Hair follicular keratinocyte (primary cell): ENCODE measurements at places on chromosomes 3 and 15. TPM values are rescaled to one million over a fixed set of nuclear protein-coding genes. Genes with fewer than 3 reads are reported as not detected.

CPN2 gene
- total RNA-seq: not detected in 2 replicates

CCDC9B gene
- total RNA-seq: 3.9 and 8.0 TPM in 2 replicates

ZMYND10 gene
- total RNA-seq: 0.11 and 0.62 TPM in 2 replicates

GABRB3 gene
- total RNA-seq: 1.1 and 1.8 TPM in 2 replicates

TGM4 gene
- total RNA-seq: 0.08 and 0.16 TPM in 2 replicates

CCR2 gene
- not detected in 2 replicates for total RNA-seq

LRRC31 gene
- total RNA-seq: not detected in 2 replicates

GOLGA6L2 gene
- total RNA-seq: not detected in 2 replicates

CYP8B1 gene
- total RNA-seq: not detected in 2 replicates

MESP2 gene
- total RNA-seq: 1.4 and 1.7 TPM in 2 replicates

SEMA6D gene
- total RNA-seq: 0.91 and 2.9 TPM in 2 replicates
